ENCODE measurements at places on chromosomes 13 and 19.

DNA sequence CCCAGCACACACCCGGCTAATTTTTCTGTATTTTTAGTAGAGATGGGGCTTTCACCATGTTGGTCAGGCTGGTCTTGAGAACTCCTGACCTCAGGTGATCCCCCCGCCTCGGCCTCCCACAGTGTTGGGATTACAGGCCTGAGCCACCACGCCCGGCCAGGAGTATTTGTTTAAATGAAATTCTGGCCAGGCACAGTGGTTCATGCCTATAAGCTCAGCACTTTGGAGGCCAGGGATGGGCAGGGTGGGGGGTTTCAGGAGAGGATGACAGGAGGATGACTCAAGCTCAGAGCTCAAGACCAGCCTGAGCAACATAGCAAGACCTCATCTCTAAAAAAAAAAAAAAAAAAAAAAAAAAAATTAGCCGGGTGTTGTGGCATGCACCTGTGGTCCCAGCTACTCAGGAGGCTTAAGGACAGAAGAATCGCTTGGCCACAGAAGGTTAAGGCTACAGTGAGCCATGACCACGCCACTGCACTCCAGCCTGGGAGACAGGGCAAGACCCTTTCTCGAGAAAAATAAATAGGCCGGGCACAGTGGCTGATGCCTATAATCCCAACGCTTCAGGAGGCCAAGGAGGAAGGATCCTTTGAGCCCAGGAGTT lies 8.2 kb upstream of the DHDH start:
- no peak for DNase-seq

DNA sequence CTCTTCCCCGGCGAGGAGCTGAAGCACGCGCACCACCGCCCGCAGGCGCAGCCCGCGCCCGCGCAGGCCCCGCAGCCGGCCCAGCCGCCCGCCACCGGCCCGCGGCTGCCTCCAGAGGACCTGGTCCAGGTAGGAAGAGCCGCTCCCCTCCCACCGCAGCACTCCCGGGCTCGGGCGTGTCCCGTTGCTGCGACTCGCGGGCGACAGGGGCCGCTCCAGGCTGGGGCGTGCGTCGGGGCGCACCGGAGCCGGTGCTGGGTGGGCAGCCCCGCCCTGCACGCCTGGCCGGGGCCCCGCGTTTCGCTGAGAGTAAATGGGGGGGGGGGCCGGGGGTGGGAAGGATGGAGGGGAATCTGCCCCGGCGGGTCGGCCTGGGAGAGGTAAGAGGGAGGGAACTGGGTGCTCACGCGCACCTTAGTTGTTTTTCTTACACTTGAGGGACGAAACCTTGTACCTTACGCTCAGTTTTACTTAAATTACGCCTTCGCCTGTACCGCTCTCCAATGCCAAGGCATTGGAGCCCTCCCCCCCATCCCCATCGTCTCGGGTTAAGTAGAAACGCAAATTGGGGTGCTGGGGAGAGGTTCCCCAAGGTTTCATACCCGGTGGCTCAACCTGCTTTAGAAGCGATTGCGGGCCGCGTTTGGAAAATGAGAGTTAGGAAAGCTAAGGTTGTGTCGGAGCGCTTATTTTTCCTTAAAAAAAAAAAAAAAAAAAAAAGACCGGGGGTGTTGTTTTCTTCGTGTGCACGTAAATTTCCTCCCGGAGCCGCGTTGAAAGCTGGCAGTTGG lies 850 bp downstream of the KLF5 start:
- no peak for DNase-seq

DNA sequence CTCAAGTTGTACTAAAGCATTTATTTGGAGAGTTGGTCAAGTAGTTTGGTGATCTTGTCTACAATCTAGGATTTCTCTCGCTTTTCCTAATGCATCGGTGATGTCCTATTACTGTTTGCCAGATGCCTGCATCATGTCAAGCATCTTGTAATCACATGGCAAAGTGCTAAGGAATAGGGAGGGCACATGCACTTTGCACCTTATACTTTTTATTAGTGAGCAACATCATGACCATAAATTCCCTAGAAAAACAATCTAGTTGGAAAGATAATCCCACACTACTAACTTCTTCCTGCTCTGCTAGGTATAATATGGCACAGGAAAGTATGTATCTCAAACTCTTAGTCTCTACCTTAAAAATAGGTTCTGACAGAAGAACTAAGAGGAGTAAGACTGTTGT lies 894.3 kb upstream of the SLITRK1 start:
- no peak for DNase-seq

GRCh38 chr13:106723036-106723435 lies 155.1 kb upstream of the ARGLU1 start:
- DNase-seq = no peak

DNA sequence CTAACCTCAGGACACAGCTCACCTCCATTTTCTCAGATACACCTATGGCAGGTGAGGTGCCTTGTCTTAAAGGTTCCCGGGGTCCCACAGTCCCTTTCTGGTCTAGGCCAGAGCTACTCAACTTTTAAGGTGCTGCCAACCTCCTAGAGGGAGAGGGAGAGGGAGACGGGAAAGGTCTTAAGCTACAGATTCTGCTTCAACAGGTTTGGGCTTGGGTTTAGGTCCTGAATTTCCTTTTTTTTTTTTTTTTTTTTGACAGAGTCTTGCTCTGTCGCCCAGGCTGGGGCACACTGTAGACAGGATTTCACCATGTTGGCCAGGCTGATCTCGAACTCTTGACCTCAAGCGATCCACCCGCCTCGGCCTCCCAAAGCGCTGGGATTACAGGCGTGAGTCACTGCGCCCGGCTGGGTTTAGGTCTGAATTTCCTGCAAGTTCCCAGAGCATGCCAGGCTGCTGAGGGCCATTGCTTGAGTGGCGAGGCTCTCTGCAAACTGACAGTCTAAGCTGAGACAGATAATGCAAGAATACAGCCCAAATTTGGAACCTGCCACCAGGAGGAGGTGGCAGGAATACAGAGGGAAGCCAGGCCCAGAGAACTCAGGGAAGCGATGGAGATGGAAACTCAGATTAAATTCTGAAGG lies 7.8 kb upstream of the SYCN start:
- no peak for DNase-seq

DNA sequence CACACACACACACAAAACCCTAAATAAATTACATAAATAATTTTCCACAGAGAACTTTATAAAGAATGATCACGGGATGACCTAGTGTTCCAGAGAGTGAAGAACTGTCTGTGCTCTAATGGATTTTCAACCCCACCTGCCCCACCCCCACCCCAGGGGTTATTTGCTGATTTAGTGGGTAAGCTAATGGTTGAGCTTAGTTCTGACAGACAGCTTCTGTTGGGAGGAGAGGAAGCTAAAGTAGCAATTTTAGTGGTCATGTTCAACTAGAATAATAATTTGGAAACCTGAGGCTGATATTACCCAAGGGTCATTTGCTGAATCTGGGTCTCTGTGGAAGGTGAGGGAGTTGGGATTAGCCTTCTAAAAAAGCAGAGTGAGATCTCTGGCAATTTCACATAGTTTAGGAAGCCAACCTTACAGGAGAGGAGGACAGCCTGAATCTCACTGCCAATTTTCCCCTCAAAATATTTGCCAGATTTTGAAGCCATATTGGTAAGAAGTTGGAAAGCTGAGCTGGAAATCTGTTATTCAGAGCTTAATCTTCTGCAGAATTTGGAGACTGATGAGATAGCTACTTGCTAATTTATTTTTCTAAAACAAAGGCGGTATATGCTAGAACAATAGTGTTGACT lies 68.7 kb downstream of the POSTN start:
- DNase-seq = no peak

All from cortex of kidney (tissue), 1 donor.